ENCODE measurements at places on chromosomes 2 and 18.
A peak's percentile ranks its signal among the peaks of the same experiment; 100 is the strongest.

- DNase-seq: no peak
Measured at GRCh38 chr18:6207941-6208340, 206.8 kb downstream of the L3MBTL4 start.

GRCh38 chr2:20560891-20561636 is 89.8 kb downstream of the HS1BP3 start:
- no peak for DNase-seq

GRCh38 chr2:99637159-99637697 is 147.4 kb upstream of the REV1 start:
- no peak for DNase-seq

DNA sequence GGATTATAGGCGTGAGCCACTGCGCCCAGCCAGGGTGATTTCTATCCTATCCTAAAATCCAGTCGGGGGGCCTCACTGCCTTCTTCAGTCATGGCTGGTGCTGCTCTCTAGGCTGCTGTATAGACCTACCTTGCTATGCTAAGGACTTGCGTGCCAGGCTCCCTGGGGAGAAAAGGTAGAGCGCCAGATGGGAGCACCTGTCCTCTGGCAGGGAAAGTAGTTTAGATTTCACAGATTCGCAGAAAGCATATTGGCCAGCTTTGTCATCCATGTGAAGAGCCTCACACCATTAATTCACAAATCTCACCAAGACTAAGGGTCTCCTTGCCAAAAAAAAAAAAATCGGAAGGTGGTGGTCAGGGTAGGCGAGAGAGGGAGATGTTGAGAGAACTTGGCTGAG is 217.6 kb downstream of the ATAD2B start:
- no peak for DNase-seq

DNA sequence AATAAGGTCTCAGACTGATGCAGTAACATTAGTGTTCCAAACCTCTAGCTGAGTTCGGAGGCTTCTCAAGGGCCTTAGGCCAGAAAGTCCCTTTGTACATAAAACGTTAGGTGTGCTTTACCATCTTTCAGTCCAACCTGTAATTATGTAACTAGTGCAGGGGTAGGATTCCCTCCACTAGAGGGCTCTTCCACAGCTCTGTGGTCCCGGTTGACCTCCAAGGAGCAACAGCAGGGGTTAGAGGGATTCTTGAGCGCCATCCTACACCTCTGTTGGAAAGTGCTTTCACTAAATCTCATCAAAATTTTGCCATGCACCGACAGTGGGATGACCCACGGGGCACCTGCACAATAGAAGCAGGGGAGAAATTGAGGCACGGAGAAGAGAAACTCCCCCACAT is 155.8 kb upstream of the LRP1B start:
- DNase-seq: peak; percentile 4

DNA sequence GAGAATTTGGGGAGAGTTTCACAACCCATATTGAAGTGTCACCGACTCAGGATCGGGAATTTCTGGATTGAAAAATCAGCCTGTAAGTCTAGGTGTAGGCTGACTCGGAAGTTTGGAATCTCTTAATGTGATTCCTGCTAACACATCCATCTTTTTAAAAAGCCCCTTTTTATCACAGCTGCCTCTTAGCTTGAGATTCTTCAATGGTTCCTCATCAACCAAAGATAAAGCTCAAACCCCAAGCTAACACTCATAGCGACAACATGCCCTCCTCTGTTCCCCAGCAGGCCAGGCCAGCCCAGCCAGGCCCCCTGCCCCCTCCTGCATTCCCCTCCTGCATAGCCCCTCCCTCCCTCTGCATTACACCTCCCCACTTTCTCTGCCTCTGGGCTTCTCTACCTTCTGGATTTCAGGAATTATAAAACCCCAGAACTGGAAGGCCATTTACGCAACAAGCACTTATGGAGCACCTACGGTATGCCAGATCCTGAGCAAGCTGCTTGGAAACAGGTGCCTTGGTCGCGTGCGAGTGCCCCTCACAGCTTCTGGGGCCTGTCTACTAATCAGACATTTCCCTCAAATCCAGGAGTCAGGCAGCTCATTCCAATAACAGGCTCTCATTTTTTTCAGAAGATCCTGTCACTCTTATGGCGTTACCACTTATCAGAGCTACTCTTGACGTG is 63.4 kb downstream of the EMX1 start:
- peak; percentile 48 for DNase-seq

- no peak for DNase-seq
Measured at GRCh38 chr18:55738483-55739114, 150.6 kb upstream of the TCF4 start.

GRCh38 chr18:41146301-41146700 is 808.7 kb upstream of the PIK3C3 start:
- DNase-seq: no peak

- DNase-seq: no peak
Measured at GRCh38 chr18:905307-905947, 756 bp downstream of the ADCYAP1 start.

DNA sequence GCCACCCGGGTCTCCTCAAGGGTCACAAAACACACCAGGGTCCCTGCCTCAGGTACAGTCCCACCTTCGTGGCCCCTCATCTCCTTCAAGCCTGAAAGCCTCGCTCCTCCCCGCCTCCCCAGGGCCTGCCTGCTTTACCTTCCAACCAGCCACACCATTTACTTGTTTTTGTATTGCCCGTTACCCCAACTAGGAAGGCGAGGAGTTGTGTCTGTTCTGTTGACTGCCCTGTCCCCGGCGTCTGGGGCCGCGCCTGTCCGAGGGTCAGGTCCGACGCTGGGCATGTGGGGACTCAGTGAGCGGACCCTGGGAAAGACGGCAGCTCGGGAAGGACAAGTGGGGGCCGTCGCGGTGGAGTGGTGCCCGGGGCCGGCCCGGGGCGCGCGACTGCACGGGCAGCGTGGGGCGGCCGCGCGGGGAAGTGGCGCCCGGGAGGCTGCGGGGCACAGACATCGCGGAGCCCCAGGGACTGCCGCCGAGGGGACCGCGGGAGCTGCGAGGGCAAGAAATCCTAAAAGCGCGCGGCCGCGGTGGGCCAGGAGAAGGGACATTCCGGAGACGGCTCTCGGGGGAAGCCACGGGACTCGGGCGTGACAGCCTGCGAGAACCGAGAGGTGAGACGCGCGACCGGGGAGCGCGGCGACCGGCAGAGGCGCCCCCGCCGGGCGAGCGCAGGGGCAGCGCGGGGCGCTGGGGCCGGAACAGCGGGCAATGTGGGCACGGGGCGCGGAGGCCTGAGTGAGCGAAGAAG is 797 bp upstream of the GRHL1 start:
- peak; percentile 49 for DNase-seq

- DNase-seq: peak; percentile 79
Measured at GRCh38 chr2:12684471-12684936, 32.2 kb upstream of the TRIB2 start.

DNA sequence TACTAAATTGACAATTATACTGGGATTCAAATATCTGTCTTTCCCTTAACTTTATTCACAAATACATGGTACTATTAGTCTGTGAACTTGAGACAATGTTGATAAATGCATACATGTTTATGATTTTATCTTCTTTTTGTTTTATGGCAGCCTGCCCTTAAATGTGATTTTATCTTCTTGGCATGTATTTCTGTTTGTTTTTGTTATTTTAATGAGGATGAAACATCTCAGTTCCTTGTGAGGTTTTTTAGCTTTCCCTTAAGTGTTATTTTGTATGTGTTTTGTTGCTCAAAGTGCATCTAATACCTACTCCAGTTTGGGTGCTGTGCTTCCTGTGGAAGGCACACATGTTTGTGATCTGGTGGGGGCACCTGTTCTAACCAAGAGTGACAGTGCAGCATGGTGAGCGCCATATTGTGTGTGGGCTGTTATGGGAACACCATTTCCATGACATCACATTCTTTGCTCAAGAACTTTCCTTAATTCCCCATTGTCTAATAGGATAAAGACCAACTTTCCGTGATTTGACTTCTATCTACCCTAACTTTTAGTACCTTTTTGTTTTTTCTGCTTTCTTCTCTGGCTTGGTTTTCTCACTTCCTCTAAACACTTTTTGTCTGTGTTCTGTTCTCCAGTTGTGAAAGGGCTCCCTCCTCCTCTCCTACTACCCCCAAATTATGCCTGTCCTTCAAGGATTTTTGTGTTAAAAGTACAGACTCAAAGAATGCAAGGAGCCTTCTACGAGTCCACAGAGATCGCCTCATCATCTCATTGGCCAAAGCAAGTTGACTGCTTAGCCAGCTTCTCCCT is 162.1 kb upstream of the TTC39C start:
- DNase-seq: peak; percentile 56

- DNase-seq: no peak
Measured at GRCh38 chr2:192571636-192572035, 376.9 kb upstream of the TMEFF2 start.

DNA sequence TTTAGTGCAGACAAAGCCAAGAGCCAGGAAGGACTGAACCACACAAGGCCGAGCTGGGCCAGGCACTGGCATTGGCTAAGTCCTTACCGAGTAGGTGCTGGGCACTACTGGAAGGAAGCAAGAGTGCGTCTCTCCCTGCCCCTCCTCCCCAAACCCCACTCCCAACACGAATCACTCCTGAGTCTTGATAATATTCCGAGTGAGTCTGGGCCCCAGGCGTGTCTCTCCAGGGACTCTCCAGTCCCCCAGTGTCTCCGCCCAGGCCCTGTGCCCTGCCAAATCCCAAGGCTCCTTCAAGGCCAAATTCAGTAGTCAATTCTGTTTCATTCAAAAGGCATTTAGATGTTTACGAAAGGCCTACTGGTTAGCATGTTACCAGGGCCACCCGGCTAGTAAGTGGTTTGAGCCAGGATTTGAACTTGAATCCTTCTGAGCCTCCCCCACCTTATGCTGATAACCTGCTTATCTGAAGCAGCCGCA is 82.8 kb downstream of the GLI2 start:
- peak; percentile 96 for DNase-seq

- no peak for DNase-seq
Measured at GRCh38 chr2:225428360-225428759, 28.9 kb downstream of the NYAP2 start.

DNA sequence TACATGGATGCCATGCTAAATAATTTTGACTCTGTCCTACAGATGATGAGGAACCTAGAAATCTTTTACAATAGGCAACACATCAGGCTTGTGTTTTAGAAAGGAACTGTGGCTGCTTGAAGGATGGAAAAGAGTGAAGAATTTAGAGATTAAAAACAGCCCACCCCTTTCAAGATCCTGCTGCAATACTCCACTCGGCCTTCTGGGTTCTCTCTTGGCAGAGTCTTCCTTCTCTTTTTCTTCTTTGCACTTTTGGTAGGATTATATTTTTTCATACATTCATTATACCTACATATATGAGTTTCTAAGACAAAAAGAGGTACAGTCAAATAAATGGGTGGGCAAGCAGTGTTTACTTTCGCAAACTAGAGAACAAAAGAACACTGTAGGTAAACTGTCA is 474.3 kb downstream of the ERBB4 start:
- no peak for DNase-seq

GRCh38 chr2:8334866-8335325 is 347.0 kb upstream of the ID2 start:
- DNase-seq: no peak

DNA sequence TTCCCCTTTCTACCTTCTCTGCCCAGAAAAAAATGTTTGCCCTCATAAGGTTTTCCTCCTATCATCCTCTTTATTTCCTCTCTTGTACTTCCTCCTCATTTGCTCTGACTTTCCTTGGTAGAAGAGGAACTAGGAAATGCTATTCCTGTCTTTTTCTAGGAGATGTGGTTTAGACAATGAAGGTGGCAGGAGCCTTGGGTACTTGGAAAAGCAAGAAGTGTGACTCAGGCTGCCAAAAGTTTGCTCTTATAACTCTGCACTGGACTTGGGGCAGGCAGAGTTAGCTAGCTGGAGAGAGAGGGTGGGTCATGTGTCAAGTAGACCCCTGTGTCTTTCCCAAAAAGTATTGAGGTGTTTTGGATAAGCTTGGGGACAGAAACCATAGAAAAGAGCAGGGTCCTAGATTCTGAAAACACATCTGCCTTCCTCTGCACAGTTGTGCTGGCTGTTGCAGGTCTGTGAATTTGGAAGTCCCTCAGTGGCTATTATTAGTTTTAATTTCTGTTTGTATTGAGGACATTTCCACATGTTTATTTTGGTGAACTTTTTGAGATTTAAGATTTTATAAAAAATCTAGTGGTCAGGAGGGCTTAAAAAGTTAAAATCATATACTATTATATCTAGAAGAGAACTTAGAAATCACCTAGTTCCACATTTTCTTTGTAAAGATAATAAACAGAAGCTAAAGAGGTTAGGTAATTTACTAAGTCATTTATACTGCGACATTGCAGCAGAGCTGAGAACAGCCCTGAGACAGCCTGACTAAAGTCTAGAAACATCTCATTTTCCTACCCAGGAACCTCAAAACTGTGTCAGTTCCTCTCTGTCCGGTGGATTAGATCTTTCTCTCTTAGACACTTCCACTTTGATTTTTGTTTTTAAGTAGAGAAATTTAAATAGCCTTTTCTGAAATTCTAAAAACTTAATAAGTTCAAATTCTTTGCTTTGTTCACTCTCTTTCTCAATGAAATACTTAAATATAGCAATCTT is 16.0 kb downstream of the INSIG2 start:
- DNase-seq: no peak

DNA sequence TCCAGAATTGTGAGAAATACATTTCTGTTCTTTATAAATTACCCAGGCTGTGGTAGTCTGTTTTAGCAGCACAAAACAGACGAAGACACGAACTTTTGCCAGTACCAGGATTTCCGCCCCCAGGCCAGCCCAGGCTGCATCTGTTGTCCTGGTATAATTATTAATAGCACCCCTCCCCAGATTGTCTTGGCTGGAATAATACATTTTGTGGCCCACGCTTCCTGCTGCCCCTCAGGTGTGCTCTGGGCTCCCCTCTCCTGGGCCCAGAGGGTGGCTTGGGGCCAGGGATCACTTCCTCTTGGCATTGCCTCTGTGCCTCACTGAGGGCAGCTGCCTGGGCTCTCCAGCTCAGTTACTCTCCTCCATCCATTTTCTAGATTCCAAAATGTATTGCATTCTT is 102.1 kb upstream of the HS6ST1 start:
- no peak for DNase-seq

GRCh38 chr2:60337142-60337497 is 216.3 kb downstream of the BCL11A start:
- DNase-seq: peak; percentile 21
